Stimulated activated CD4-positive, alpha-beta T cell treated with anti-CD3 and anti-CD28 coated beads, Interleukin-1b, Interleukin-23, amount 100 ng/mL, for 24 hours (primary cell): ENCODE measurements at places on chromosomes 3 and 15.

- no peak for DNase-seq
Measured at GRCh38 chr3:150784747-150785125, 21.8 kb upstream of the SIAH2 start.

- DNase-seq, result no peak
Measured at GRCh38 chr15:75056036-75056435, 32.6 kb downstream of the PPCDC start.

GRCh38 chr3:66267031-66267430 is 46.2 kb downstream of the SLC25A26 start:
- DNase-seq, result no peak

GRCh38 chr3:102182162-102182561 is 252.7 kb upstream of the ZPLD1 start:
- DNase-seq, result no peak

GRCh38 chr3:31752305-31753049 is 219.8 kb downstream of the STT3B start:
- no peak for DNase-seq

DNA sequence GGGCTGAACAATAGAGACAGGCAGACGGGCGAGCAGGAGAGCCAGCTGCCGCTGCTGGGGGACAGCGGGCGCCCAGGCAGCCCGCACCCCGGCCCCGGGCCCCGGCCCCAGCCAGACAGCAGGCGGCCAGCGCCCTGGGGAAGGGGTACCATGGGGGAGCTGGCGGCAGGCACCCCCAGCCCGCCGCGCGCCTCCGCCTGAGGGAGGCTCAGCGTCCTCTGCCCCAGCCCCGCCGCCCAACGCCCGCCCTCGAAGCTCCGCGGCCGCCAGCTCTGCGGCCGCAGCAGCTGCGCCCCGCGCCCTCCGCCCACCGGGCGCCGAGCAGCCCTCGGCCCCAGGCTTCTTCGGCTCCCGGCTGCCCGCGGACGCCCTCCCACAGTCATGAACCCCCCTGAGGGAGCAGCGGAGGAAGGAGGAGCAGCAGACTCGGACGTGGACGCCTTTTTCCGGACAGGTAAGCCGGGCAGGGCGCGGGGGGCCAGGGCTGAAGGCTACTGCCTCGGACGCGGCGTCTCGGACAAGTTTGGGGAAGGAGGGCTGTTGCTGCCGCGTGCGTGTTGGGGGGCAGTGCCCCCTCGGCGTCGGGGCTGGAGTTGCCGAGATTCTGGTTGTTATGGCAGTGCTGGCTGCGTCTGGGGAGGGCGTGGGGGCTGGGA is 41.6 kb upstream of the ROPN1 start:
- no peak for DNase-seq

GRCh38 chr15:86961669-86962068 is 882.0 kb downstream of the AGBL1 start:
- DNase-seq, result no peak

DNA sequence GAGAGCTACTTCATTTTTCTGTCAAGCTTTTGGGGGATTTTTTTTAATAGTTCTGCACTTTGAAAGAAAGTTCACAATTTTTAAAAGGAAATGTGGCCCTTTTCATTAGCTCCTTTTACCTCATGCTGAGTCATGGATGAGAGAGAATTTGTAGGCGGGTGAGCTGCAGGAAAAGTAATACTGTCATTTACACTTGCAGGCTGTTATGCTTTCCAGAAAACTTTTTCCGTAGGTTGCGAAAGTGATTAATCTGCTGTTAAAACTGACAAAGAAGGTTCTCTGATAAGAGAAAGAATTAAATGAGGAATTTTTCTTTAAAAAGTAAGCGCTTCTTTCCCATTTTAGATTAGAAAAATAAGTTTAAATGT is 430.2 kb downstream of the LPP start:
- no peak for DNase-seq

GRCh38 chr3:127679534-127680145 is 6.9 kb downstream of the ABTB1 start:
- DNase-seq, result no peak

GRCh38 chr15:83206526-83207008 is 1.1 kb downstream of the HDGFL3 start:
- DNase-seq, result no peak

- DNase-seq, result no peak
Measured at GRCh38 chr15:86444527-86444926, 364.9 kb downstream of the AGBL1 start.

DNA sequence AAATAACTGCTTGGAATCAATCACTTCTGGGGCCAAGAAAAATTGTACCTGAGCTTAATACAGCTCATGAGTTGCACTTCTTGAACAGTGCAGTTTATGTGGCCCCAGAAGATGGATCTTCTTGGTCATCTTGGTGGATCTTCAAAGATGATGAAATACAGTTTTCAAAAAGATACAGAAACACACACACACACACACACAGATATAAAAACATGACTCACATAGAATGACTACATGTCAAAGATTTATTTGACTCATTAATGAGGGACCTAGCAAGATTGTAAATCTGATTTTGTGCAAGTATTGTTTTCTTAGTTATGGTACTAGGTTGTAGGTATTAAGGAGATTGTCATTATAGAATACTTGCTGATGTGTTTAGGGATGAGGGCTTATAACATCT is 32.6 kb downstream of the PDCD6IP start:
- no peak for DNase-seq

GRCh38 chr3:172040981-172041963 is 1.9 kb downstream of the FNDC3B start:
- no peak for DNase-seq

DNA sequence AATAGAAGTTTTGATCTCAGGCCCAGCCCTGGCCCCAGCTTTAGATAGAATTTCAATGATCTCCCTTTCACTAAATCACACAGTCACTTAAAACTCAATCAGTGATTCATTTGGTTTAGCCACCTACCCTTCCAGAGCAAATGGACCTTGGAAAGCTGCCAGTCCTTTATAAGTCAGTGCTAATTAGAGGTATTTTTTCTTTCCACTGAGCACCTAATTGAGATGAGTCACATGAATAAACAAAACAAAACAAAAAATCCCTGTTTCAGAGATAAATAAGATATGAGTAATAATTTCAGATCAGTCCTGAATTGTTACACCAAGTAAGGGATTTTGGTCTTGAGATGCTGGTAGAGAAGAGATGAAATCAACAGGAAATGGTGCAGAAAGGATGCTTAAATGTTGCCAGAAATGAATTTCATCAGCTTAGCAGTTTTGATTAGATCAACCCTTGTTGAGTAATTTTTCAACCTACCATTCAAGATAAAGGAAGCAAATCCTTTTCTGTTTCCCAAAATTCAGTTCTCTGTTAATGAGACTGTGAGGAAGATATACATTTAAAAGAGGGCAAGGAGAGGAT is 352.0 kb upstream of the COL8A1 start:
- DNase-seq, result no peak

GRCh38 chr3:132517311-132517710 is 79.8 kb upstream of the ACKR4 start:
- DNase-seq, result no peak

- DNase-seq, result no peak
Measured at GRCh38 chr3:1953536-1953935, 145.1 kb upstream of the CNTN4 start.

DNA sequence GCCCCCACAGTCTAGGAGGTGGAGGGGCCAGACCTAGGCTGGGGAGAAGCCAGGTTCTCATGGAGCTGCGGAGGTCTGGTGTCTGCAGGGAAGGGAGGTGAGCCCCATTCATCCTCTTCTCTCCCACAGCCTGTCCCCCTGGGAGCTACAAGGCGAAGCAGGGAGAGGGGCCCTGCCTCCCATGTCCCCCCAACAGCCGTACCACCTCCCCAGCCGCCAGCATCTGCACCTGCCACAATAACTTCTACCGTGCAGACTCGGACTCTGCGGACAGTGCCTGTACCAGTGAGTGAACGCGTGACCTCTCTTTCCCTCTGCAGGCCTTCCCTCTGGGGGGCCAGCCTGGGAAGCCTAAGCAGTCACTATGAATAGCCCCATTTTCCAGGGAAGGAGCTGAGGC is 14.1 kb downstream of the EPHB3 start:
- no peak for DNase-seq

DNA sequence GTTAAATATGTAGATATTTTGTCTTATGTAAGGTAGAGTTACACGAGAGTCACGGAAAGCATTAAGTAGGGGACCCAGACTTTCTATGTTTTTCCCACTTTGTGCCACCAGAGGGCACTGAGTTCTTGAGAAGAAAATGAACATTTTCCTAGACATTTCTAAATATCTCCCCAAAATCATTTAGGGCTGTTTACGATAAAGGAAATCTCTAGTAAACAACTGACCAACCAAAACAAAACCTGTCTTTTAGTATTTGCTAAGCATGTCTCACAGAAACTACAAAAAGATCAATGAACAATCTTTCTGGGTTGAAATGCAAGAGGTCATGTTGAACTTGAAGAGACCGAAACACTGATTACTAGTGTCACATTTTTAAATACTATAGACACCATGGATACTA is 16.1 kb downstream of the POU1F1 start:
- DNase-seq, result no peak

DNA sequence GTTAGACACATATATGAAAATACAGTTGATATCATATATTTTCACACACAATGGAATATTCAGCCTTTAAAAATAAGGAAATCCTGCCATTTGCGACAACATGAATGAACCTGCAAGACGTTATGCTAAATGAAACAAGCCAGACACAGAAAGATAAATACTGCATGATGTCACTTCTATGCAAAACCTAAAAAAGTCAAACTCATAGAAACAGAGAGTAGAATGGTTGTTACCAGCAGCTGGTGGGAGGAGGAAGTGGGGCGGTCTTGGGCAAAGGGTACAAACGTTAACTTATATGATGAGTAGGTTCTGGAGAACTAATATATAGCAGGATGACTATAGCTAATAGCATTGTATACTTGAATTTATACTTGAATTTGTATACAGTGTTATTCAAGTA is 213.2 kb upstream of the NR2F2 start:
- DNase-seq, result no peak

DNA sequence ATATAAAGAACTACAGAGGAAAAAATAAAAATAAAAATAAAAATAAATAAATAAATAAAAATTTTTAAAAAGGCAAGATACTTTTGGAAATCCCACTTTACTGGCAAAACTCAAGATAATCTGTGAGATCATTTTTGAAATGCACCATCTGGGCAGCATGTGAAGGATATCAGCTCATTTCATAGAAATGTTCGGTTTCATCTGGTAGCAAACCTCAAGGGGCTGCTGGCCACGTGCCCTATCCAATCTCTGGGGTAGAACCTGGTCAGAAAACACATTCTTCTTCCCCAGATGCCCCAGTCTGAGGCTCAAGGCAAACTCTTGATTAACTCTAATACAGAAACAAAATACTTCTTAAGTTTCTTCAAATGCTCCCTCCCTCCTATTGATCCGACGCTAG is 166.0 kb downstream of the FMN1 start:
- DNase-seq, result no peak

DNA sequence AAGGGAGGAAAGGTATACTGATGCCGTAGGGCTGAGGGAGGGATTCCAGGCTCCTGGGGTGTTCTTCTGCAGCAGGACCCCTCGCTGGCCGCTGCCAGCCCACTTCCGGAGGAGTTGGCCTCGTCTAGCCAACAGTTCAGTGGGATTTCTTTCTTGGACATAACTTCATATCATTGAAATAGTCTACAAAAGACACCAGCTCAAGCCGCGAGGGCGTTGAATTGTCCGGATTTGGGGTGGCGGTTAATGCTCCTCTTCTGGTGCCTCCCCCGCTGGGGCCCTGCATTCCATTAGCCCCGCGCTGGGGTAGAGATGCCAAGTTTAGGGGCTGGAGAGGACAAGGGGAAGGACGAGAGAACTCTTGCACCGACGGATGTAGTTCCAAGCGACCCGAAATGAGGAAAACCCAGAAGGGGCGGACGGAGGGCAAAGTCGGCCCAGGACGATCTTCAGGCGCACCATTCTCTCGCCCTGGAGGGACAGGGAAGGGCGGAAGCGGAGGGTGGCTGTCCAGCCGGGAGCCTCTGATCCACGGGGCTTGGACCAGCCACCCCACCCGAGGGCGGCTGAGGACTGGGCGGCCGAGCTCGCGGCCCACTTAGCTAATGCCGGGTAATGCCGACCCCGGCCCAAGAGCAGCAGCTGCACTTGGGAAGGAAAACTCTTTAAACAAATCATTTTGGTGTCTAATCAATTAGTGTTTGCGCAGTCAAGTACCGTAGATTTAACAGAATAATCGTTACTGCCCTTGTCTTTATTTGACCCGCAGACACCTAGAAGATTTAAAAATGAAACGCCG is 4.7 kb upstream of the ONECUT1 start:
- DNase-seq, result no peak

- DNase-seq, result no peak
Measured at GRCh38 chr15:59385171-59385570, 12.5 kb upstream of the MYO1E start.

DNA sequence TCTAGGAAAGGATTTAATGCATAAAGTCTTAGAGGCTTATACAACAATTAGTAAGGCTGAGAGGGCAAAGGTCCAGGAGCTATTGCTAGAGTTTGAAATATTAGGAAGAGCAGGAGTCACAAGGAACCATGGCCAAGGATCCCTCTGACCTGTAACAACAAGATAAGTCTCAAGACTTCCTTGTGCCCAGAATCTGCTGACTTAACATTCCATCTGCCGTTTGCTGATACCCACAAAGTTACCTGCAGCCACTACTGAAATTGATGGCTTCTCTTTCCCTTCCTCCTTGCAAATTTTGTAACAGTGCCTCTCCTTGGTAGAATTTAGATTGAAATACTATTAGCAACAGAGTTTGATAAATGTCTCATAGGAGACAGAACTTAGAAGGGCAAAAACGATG is 4.7 kb upstream of the MYEF2 start:
- DNase-seq, result no peak

DNA sequence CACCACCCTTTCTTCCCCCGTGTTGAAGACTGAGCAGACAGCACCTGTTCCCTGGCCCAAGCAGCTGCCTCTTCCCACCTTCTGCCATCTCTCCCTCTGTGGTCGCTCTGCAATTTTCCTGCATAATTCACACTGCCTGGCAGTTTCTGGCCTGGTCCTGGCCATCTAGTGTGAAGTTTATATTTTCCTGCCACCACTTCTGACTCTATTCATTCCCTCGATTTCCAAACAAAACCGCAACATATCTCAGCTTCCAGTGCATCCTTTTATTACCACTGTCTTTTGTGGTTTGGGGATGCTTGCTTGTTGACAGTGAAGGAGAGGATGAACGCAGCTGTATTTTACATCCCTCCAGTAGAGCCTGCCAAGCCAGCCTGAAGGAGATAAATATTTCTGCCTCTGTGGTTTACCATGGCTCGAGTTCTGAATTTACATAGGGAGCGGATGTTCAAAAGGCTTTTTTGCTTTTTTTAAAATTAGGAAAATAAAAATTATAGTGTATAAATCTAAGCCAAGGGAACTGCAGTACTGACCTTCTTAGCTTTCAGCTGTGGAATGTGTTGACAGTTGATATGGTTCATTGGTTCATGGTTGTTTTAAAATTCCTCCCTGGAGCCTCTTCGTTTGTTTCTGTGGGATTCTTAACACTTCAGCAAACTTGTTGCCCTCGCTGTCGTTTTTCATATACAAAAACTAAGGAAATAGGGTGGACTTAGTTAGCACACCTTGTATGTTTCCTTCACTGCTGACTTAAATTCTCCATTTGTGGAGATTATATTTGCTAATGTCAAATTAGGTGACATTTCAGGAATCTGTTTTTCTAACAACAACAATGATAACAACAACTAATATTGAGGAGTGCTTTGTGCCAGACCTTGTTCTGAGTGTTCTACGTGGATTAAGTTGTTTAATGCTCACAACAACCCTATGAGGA is 250.5 kb downstream of the ADAMTSL3 start:
- no peak for DNase-seq
